ENCODE measurements at places on chromosomes 16 and 17. TPM values are rescaled to one million over a fixed set of nuclear protein-coding genes. Genes with fewer than 3 reads are reported as not detected.

ZG16 gene
- not detected for total RNA-seq

SBK1 gene
- total RNA-seq: 0.48 TPM

AMDHD2 gene
- 76.8 TPM for total RNA-seq

KRTAP4-9 gene
- total RNA-seq: not detected

LRRC75A gene
- total RNA-seq: 7.4 TPM

PIPOX gene
- 1.7 TPM for total RNA-seq

CD300LB gene
- total RNA-seq: not detected

SPATA22 gene
- total RNA-seq: not detected

KRT40 gene
- total RNA-seq: not detected

PLXDC1 gene
- total RNA-seq: 2.1 TPM

CARD14 gene
- 0.52 TPM for total RNA-seq

DRC7 gene
- 0.50 TPM for total RNA-seq

CDH5 gene
- not detected for total RNA-seq

CACNG3 gene
- not detected for total RNA-seq

ENPP7 gene
- total RNA-seq: not detected

SLFN14 gene
- total RNA-seq: not detected

GGA2 gene
- 37.4 TPM for total RNA-seq

TBC1D3E gene
- not detected for total RNA-seq

PIEZO1 gene
- total RNA-seq: 186 TPM

PDXDC1 gene
- total RNA-seq: 89.8 TPM

RTN4RL1 gene
- total RNA-seq: 2.2 TPM

CEP131 gene
- 21.1 TPM for total RNA-seq

Measured in A172 (cell line).